ENCODE measurements at places on chromosomes 3 and 15. TPM values are rescaled to one million over a fixed set of nuclear protein-coding genes. Genes with fewer than 3 reads are reported as not detected.

DNA sequence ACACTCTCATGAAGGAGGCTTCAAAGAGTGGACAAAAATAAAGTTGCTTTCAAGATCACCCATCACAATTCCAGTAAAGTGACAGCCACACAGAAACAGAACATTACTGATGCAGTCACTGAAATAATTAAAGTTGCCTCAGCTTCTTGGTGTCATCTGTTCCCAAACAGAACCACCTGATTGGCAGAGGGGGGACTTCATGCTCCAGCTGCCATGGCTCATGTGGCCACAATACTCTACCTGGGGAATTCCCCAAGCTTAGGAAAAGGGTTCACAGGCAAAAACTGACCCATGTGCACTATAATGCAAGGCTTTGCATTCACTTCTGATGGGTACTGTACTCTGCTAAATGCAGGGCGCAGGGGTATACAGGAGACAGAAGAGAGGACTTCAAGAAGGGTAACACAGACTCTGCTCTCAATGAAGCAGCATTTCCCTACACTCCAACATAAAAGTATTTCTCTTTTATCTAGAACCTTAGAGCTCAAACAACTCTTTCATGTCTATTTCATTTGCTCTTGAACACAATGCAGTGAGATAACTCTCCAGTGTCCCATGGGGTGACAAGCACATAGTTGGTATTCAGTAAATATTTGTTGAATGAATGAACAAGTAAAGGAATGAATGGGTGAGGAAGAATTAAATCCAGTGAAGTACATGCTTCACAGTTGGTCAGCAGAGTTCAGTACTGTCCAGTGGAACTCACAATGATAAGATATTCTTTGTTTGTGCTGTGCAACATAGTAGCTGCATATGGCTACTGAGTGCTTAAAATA is 8.6 kb upstream of the CTNNB1 start:
- DNase-seq = no peak

GRCh38 chr15:70436428-70436827 is 326.9 kb downstream of the UACA start:
- DNase-seq = no peak

DUT gene
- total RNA-seq = 82.8 TPM

ROPN1 gene
- total RNA-seq = not detected

DNA sequence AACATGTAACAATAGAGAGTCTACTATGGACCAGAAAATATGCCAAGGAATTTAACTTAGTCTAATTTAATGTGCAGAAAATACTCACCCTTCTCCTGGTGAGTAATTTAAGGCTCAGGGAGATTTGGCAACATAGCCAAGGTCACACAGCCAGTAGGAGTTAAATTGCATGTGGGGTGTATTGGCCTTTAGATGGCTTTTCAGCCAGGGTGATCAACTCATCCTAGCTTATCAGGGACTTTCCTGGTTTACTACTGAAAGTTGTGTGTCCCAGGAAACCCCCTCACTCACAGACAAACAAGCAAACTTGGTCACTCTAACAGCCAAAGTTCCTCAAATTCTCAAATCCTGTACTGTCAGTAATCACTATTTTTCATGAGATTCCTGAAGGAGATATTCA is 2.6 kb upstream of the SLC9A9 start:
- no peak for DNase-seq

DNA sequence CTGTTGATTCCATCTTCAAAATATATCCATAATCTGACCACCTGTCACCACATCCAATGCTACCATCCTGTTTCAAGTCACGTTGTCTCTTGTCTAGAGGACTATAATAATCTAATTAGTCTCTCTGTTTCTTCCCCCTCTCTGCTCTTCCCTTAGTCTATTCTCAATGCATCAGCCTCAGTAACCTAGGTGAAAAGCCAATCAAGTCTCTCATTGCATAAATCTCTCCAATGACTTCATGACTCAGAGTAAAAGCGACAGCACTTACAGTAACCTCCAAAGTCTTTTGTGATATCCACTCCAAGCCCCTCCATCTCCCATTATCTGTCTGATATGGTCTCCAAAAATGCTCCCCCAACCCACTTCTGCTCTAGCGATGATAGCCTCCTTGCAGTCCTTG is 7.2 kb downstream of the UBA3 start:
- DNase-seq = no peak

DNA sequence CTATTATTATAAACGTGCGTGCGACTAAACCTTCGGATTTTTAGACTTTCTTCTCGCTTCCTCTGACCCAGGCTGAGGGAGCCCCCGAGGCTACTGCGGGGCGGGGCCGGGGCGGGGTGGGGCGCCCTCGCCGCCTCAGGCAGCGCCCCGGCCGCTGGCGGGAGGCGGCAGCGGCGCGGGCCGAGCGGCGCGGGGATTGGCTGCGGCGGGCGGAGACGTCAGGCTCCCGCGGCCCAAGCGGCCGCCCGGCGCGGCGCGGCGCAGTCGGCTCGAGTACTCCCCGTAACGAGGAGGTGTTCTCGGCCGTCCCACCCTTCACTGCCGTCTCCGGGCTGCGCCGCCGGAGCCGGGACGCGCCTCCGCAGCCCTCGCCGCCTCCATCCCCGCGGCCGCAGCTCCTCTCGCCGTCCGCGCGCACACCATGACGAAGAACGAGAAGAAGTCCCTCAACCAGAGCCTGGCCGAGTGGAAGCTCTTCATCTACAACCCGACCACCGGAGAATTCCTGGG is at the start of gene ATP1B3:
TSS of gene ATP1B3 (plus strand) at position 263 of the 510 bp plus-strand sequence. CDS start at position 422, 159 bp downstream.
- peak; percentile 51 for DNase-seq

DNA sequence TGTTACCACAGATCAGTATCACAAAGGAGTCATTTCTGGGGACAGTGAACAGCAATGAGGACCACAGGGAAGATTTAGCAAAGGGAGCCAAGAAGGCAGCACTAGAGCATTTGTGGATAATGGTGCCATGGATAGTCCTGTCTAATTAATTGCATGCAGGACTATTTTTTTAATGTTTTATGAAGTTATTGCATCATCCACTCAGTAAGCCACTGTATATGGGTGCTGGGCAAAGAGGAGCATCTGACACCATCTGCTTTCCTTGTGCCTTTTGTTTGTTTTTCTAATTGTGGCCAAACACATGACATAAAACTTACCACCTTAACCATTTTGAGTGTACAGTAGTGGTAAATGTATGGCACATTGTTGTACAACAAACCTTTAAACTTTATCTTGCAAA is 301.1 kb upstream of the LRRFIP2 start:
- no peak for DNase-seq

SI gene
- not detected for total RNA-seq

DNA sequence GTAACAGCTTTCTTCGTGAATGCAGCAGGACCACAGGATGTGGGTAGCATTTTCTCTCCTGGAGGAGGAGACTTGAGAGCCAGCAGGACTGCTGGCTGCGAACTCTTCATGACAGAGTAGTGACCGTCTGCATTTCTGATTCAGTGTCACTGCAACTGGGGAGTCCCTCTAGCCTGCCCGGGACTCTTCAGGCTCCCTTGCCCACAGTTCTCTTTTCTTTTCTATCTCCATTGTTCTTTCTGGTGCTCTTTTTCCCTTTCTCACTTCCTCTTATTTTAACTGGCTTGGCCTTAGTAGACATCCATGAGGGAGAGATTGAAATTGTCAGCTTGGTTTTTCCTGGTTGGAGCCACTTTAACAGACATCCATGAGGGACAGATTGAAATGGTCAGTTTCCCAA is 49.9 kb upstream of the P2RY1 start:
- DNase-seq = no peak

DNA sequence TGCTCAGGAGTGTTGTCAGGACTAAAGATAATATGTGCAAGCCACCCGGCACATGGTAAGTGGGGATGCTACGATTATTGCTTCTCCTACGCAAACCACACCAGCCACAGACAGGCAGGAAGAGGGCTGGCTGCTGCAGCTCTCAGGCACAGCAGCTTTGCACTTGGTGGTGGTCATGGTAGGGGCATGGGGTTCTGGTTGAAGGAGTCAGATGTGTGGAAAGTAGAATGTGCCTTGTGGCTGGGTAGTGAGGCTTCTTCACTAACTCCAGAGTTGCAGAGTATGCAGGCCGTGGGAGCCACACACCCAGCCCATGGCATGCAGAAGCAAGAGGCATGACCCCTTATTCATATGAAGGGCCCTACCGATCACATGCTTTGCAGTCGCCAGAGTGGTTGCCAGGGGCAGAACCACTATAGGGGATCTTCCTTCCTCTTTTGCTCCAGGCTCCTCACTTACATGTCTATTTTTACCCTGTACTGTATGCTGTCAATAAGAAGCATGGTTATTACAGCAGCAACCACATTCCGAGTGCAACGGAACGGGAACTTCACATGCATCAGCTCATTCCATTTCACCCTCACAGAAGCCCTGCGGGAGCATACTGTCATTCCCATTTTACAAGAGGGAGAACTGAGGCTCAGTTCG is 59.2 kb upstream of the HERC1 start:
- DNase-seq = no peak

DNA sequence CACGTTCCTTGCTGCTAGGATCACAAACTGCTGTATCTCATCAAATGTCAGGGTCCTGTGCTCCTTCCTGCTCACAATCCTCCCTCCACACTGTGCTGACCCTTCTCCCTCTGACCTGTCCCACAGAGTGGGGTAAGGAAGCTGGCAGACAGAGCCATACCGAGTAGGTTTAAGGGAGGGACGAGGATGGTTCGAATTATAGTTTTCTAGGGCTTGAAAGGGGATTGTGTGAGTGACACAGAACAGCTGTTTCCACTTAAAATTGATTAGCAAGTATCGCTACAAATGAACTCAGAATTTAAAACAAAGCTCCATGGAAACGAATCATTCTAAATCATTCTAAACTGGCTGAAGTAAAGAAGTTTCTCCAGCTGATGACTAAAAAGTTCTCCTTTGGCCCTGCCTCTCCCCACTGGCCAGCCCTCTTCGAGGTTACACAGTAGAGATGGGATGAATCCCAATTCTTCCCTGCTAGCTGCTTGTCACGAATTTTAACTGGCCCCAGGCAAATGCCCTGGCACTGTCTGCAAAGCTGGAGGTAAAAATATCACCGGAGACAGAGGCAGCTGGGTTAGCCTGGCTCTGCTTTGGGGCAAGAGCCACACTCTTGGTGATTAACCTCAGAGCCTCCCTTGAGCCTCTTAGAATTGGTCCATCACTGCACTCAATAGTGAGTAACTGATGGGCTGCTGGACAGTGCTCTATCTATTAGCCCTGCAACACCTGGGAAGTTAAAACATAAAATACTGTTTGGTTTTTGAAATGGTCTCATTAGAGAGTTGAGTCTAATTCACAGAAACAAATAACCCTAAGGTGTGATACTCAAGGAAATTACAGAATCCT is 194.9 kb downstream of the CHST2 start:
- DNase-seq = no peak

GRCh38 chr3:73385568-73385967 is 239.2 kb downstream of the PDZRN3 start:
- no peak for DNase-seq

- no peak for DNase-seq
Observed at GRCh38 chr15:97174886-97175540, 785.5 kb upstream of the ARRDC4 start.
